NAMALWA (cell line): ENCODE measurements at places on chromosomes 16 and 17.

- no peak for DNase-seq
Observed at GRCh38 chr17:51718983-51719382, 439.5 kb downstream of the CA10 start.

DNA sequence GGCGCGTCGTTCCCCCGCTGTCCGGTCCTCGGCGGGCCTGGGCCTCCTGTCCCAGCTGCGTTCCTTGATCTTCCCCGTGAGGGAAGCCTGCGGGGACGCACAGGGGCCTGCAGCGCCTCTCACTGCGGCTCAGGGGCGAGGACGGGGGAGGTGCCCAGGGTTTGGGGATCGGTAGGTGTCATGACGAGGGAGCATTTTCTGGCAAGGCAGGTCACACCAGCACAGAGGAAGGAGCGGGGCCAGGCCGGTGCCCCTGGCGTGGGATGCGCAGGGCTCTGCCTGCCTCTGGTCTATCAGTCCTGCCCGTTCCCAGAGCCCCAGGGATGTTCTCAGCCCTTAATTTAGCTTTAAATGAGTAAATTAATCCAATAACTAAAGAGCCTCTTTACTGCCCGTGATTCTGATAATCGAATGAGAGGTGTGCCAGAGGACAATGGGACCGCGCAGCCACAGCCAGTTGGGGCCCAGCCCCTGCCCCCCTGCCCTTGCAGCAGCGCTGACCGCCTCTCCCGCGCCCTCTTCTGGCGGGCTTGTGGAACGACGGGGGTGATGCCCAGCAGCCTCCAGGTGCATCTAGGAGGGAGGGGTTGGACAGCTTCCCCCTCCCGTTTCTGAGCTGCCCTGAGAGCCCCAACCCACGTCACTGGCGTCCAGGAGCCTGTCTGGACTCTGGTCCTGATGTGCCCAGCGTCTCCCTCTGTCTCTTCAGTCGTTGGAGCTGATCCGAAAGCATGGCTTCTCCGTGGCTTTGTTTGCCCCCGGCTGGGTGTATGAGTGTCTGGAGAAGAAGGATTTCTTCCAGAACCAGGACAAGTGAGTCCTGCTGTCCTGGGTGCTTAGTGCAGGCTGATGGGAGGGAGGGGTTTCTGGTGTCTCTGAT lies 7.9 kb downstream of the ENGASE start:
- DNase-seq: peak; percentile 61

DNA sequence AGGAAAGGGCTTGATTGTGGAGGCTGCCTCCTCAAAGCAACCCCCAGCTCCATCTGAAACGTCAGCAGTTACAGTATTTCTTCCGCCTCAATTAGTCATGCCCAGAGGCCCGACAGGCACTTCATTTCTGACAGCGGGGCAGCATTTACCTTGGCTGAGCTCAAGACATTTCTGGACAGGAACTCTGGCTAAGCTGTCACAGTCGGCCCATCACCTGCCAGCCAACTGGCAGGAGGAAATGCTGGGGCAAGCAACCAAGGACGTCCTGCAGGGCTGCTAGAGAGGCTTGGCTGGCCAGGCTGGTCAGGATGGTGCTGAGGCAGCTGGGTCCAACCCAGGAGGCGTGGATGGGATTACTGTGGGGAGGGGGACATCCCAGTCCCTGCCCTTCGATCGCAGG lies 27.8 kb downstream of the PLXDC1 start:
- DNase-seq: no peak

DNA sequence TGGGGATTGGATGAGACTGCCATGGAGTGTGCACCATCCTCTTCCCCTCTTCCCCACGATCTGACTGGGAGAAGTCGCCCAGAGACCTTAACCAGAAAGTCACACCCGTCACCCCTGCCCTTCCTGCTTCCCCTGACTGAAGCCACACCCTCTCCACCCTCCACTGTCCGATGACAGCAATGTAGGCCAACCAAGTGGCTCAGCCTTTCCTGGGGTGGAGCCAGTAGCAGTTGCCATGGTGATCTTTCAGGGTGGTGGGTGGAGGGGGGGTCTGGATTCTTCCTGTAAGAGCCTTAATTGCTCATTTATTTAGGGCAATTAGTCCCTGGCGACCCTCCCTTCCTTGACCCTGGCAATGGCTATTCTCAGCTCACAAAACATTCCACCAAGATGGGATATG lies 37.5 kb upstream of the PHB1 start:
- no peak for DNase-seq

DNA sequence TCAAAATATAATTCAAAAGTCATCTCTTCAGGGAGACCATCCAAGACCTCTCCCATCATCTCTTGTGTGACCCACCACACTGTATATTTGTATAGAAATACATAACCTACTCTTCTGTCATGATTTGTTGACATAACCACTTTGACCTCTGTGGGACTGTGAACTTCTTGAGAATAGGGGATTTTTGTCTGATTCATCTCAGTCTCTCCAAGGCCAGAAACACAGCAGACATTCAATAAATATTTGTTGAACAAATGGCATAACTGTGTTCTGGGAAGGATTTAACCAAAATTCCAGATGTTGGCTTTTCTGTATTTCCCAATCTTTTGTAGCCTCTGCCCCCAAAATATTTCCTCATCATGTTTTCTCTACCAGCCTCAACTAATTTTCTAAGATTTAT lies 169.7 kb downstream of the CDH11 start:
- no peak for DNase-seq

- DNase-seq: no peak
Observed at GRCh38 chr17:80356231-80356856, 58.6 kb upstream of the ENDOV start.

- no peak for DNase-seq
Observed at GRCh38 chr16:55498101-55498500, 10.8 kb upstream of the LPCAT2 start.

GRCh38 chr17:39543176-39543575 lies 64.5 kb downstream of the NEUROD2 start:
- DNase-seq: no peak

GRCh38 chr16:90008708-90009145 lies 10.5 kb downstream of the DBNDD1 start:
- peak; percentile 83 for DNase-seq

DNA sequence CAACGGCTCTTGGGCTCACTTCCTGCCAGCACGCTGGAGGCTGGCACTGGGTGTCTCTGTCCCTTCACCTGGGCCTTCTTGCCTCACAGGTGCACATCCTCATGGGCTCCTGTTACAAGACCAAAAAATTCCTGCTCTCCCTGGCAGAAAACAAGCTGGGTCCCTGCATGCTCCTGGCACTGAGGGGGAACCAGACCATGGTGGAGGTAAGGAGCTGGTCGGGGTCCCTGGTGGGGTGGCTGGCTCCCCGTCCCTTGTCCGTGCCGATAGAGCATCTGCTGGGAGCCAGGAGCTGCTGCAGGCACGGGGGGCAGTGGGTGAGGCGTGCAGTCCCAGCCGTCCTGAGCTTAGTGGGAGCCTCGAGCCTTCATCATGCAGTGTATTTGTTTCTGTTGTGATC lies 79.5 kb upstream of the PLCG2 start:
- no peak for DNase-seq

GRCh38 chr16:51113236-51114125 lies 37.6 kb downstream of the SALL1 start:
- no peak for DNase-seq
